ENCODE measurements at places on chromosomes 6 and 20. TPM values are rescaled to one million over a fixed set of nuclear protein-coding genes. Genes with fewer than 3 reads are reported as not detected.

The NNAT gene
- total RNA-seq = not detected

The RAET1L gene
- not detected for total RNA-seq

The ADGRG6 gene
- total RNA-seq = 0.93 TPM

The PRSS16 gene
- total RNA-seq = 4.3 TPM

The PPIL1 gene
- 93.1 TPM for total RNA-seq

The C4B gene
- total RNA-seq = 0.30 TPM

DNA sequence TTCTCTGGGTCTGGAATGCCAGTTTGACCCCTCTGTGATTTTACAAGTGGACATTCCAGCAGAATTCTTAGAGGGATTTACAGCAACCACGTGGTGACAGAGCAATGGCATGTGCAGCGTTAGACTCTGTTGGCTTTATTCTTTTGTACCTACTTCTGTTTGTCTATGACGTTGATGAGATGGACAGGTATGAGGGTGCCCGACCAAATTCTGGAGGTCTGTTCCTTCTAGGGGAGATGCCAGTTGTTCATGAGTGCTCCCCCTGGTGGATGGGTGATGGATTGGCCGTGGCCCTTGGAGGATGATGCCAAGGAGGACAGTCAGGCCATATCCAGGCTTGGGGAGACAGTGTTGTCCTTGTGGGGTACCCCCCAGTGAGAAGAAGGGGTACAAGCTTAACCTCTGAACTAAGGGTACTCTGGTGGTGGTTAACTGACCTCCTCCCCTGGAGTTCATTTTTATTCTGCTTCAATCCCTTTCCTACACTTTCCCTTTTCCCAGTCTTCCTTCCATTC, 198.6 kb downstream of the DTNBP1 start:
- peak; percentile 55 for DNase-seq

DNA sequence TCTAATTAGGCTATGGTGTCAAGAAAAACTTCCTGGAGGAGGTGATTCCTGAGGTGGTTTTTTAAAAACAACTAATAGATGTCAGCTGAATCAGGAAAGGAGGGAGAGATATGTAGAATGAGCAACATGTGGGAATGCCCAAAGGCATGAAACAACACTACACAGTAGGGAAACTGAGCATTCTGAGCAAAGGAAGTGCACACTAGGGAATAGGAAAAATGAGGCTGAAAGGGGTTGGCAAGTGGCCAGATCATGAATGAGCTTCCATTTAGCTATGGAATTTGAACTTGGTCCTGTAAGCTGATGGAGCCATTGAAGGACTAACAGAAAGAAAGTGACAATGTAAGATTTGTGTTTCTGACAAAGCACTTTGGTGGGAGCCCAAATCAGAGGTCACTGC, 16.9 kb upstream of the SLC35F1 start:
- no peak for DNase-seq

DNA sequence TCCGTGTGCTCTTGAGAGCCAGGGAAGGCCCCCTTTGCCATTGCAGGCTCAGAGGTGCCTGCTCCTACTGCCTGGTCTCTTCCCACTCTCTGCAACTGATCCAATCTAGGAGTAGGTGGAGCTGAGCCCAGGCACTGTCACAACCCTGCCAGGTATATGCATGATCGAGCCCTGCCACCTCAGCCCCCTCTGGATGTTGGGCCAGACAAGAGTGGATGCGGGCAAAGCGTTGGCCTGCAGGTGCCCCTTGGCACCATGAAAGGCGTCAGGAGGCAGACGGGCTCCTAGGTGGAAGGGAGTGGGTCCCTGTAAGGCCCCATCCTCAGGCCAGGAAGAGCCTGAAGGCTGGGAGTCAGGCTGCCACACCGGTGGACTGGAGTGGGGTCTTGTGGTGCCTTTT, 5.9 kb upstream of the OR14J1 start:
- DNase-seq = no peak

DNA sequence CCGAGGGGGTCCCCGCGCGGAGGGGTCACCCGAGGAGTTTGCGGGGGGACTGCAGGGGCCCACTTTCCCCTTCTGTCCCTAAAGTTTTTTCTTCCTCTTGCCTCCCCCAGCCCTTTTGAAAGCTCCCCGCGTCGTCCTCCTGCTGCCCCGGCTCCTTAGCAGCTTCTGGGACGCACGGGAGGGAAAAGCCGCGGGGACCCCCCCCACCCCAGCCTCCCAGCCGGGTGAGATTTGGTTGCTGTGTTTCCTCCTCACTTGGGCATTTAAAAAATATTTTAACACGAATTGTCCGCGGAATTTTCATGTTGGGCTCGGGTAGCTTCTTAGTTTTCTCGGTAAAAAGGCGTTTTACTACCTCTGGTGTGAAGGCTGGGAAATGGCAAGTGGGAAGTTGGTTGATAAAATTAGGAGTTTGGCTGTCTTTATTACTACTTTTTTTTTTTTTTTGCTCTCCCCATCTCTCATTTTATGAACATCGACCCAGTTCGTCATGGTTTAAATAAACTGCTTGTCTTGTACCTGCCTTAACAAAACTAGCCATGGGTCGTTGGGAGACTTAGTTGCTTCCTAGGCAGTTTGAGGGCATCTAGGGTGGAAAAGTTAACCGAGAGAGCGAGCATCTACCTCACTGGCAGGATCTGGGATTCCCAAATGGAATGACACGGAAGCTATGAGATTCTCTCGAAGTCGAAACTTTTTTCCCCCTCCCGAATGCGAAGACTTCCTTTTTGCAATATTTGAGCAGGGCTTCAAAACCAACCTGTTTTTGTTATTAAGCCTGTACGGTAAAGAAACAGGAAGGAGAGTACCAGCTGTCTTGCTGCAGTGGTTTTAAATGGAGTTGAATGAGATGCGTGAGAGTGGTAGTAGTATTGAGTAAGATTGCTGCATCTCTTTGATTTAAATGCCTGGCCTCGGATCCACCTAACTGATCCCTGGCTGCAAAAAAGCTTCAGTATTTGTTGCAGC, 868 bp downstream of the NCOA3 start:
- peak; percentile 61 for DNase-seq

All from neural progenitor cell (in vitro differentiated cells).